ENCODE measurements at places on chromosomes 1 and 21.

GRCh38 chr1:6948416-6948815 lies 163.2 kb downstream of the CAMTA1 start:
- no peak for DNase-seq

DNA sequence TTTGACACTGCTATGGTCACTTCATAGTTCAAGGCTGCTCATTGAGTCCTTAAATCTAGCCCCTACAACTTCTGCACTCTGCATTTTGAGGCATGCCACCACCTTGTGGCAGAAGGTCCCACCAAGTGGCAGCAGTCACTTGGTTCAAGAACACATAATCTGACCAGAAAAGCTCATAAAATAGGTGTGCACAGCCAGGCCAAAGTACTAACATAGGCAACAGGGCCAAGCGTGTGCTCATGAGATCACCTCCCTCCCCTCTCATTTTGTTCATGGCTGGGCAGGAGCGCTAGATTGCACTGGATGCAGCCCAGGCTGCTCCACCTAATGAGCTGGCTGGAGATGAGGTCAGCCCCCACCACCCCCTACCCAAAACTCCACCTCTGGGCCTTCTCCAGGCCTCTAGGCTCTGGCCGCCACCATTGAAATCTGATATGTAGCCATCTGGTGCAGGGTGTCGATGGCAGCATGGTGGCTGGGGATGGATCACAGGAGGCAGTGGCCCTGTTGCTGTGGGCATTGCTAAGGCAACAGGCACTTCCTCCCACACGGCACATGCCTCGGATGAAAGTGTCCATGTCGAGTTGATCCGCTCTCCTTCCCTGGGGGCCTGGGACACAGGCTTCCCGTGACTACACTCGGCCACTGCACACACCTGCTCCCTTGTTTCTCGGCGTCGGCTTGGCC lies 193.2 kb downstream of the TRABD2B start:
- DNase-seq, result no peak

- DNase-seq, result no peak
Observed at GRCh38 chr1:226973898-226974543, 33.9 kb downstream of the COQ8A start.

GRCh38 chr1:101148980-101149379 lies 87.8 kb upstream of the S1PR1 start:
- DNase-seq, result no peak

DNA sequence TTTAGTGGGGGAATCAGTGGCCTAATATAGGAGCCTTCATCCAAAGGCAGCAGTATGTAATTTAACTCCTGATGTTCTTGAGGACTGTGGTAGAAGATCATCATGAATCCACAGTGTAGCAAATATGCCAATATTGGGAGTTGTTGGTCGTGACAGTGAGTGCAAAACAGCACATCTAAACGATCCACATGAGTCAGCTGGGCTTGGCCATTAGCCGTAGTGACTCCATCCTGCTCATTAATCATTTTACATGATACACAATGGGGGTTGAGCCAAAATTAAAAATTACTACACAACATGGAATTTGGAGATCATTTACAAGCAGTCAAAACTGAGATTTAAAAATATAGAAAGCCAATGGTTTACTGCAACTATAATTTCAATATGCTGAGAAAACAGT lies 653.9 kb upstream of the CAMK1G start:
- DNase-seq, result no peak

DNA sequence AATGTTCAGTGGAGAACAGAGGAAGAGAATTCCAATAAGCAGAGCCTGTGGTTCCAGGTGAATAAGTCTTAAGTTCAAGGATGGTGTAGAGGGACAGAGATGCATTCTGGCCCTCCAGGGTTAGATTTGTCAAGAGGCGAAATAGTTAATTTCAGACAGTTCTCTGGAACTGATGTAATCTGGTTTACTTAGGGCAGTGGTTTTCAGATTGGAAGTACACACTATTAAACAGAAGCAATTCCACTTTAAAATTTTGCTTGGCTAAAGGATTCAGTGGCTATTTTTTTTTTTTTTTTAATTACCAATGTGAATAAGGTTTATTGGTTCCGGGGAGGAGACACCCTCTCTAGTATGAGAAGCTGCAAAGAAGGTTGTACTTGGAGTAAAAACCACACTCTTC lies 25.3 kb upstream of the MYOCOS start:
- no peak for DNase-seq

- DNase-seq, result no peak
Observed at GRCh38 chr1:10177876-10178275, 32.5 kb upstream of the KIF1B start.

DNA sequence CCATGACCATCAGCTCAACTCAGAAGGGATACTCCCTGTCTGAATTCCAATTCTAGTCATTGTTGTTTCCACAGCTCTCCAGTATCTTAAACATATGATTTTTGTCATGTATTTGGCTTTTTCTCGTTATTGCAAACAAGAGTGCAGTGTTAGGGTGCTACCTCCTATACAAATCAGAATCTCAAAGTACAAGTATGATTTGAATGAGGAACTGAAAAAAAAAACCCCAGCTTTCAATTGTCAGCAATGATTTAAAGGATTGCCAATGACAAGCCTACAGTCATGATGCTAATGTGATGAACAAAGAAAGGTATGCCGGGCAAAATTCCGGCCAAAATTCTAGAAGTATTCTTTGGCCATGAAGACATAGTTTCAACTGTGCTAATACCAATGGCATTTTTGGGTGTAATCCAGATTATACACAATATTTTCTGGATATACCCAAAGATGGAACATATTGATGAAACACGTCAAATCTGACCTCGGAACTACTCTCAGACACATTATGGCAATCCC lies 14.9 kb downstream of the TMEM35B start:
- no peak for DNase-seq

GRCh38 chr1:228212415-228212965 lies 4.6 kb downstream of the OBSCN start:
- DNase-seq, result no peak

- DNase-seq, result no peak
Observed at GRCh38 chr1:15696956-15697521, 12.9 kb downstream of the PLEKHM2 start.

DNA sequence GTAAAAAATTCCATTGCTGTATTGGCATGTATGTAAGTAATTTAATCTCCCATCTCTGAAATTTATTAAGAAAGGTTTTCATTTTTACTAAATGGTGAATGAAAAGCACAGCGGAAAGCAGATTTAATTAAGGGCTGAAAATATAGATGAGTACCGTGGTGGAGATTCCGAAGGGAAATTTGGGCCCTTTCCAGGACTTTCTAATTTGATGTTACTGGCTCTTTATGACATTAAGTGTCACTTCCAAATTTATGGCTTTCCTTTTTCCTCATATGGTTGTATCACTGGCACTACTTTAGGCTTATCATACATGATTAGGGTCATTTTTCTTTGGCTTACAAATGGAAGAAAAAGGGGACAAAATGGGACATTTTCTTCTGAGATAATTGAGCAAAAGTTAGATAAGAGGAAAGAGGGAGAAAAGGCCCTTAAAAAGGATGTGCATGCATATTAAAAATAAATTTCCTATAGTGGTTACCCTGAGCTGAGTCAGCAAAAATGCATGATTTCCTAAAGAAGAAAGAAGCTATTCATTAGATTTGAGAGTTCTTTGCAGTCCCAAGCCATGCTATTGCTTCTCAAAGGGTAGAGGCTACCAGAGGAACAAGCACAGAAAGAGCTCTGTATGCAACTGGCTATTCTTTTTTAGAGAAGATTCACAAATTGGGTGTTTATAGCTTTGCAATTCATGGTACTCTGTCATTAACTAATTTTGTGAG lies 74.9 kb upstream of the CNIH3 start:
- no peak for DNase-seq

- no peak for DNase-seq
Observed at GRCh38 chr1:72010094-72010431, 272.3 kb downstream of the NEGR1 start.

GRCh38 chr1:28926629-28927265 lies 12.4 kb downstream of the EPB41 start:
- DNase-seq, result no peak

DNA sequence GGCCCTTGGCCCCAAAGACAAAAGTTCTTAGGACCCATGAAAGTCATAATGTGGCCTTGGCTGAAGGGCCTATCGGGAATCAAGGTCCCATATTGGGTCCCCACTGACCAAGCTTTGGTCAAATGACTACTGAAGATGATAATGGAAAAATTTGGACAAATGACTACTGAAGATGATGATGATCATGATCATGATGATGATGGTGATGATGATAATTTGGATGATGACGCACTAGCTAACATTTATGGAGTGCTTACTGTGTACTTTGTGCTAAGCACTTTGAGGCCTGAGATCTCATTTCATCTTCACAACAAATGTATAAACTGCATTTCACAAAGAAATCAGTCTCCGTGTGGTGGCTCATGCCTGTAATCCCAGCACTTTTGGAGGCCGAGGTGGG lies 39.4 kb downstream of the EIF2D start:
- no peak for DNase-seq

DNA sequence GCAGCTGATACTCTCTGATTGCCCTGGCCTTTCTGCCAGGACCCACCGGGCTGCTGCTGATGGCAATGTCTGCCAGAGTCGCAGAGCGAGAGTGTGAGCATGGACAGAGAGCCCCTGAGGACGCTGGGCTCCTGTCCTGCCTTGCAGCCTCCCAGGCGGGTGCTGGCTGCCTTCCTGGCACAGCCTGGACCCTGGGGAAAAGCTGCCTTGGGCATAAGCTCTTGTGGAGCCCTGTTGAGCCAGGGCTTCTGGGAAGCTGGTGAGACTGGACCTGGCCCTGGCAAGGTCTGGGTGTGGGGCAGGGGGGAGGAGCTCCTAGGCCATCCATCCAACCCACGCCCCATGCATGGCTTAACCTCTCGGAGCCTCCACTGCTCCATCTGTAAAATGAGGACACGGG lies 105.8 kb upstream of the WNT4 start:
- DNase-seq, result no peak

DNA sequence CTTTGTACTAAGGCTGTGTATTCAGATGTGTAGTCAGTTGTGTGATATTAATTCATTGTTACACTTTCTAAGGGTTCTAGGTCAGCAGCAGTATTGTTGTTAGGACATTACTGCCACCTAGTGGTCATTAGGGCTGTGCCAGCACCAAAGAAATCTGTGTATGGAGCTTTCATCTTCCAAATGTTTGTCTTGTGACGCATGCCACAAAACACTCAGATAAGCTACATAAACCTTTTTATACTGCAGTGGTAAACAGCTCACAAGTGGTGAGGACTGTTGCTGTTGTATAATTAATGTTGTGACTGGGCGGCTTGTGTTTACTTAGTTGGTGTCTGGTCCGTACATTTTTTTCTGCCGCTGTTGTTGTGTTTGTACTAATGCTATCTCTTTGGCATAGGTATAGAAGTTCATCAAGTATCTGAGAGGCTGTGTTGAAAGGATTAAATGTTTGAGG lies 51.7 kb downstream of the S1PR1 start:
- DNase-seq, result peak; percentile 69

- DNase-seq, result no peak
Observed at GRCh38 chr1:48469616-48470480, 2.2 kb downstream of the SPATA6 start.

DNA sequence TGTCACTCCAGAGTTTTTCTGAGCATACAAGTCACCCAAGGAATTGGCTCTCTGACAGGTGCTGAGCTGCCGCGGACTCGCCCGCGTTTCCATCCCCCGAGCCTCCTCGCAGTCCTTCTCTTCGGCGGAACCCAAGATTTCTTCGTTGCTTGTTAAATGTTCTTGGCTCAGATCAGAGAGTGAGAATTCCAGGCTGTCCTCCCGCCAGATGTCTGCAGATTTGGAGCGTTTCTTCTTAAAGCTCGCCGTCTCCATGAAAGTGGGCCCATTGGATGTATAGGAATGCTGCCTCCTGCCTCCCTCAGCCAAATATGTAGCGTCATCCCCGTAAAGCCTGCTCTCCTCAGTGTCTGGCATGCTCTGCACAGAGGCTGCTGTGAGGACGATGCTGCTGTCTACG lies 77.8 kb downstream of the TIAM1 start:
- DNase-seq, result no peak

DNA sequence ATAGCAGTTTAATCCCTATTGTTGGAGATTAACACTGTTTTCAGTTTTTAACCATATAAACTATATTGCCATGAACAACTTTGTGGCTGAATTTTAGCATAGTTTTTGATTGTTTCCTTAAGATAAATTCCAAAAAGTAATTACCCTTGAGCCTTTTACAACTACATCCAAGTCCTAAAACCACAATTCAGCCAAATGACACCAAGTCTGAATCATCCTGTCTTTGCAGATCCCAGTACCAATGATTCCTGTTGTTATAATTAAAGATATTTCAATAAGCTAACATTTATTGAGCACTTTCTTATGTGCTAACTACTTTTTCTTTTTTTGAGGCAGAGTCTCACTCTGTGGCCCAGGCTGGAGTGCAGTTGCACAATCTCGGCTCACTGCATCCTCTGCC lies 35.6 kb downstream of the IL23R start:
- DNase-seq, result no peak

GRCh38 chr1:37948166-37948565 lies 1.3 kb upstream of the INPP5B start:
- DNase-seq, result no peak

DNA sequence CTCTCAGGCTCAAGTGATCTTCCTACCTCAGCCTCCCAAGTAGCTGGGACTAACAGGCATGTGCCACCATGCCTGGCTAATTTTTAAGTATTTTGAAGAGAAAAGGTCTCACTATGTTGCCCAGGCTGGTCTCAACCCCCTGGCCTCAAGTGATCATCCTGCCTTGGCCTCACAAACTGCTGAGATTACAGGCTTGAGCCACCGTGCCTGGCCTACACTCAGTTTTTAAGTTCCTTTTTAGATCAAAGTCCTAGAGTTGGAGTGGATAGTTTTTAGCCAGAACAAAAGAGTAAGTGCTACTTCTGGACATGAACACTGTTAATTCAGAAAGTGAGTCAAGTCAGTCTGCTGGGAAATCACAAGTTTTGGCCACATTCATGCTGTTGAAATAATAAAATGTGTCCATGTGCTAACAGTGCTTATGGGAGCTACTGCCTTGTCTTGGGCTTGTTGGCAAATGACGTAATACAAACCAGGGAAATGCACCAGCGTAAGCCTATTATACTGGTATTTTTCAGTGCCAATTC lies 84.2 kb downstream of the NDUFS5 start:
- no peak for DNase-seq

DNA sequence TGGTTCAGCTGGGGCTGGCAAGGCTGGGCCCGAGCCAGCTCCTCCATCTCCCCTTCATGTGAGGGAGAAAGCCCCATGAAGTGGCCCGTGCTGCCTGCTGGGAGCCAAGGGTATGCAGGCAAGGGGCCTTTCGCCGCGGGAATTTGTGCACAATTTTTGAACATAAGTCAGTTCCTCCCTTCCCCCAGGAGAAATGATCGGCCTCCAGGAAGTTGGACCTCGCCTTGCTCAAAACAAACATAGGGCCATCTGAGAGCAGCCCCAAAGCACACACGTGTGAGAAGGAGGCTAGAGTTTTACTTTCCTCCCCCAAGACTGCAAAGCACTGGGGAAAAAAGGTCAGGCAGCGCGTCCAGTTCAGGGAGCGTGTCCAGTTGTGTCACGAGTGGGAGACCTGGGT lies 64.7 kb downstream of the PRDM16 start:
- DNase-seq, result no peak

- no peak for DNase-seq
Observed at GRCh38 chr1:100239961-100240360, 9.7 kb downstream of the DBT start.
